WTC11 (cell line): ENCODE measurements at places on chromosomes 11 and 22.

GRCh38 chr11:119107538-119108145 is 498 bp downstream of the C2CD2L start:
- DNase-seq: no peak

- no peak for DNase-seq
These were observed 22.0 kb downstream of the OVOL1 start for GRCh38 chr11:65808744-65809341.

DNA sequence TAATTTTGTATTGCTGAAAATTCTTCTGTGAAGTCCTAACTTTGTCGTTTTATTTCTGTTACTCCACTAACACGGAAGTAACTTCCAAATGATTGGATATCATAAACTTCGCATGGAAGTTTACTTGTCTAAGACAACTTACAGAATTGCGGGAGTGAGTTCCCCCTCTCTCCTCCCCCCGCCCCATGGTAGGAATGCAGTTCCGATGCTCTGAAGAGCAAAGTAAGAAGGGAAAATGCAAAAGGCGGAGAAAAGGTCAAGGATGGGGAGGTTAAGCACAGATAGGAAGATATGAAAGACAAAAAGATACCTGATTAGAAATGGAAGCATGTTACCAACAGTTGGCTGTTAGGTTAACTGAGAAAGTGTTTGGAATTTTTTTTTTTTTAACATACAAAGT is 1.3 kb downstream of the EIF3M start:
- DNase-seq: no peak

DNA sequence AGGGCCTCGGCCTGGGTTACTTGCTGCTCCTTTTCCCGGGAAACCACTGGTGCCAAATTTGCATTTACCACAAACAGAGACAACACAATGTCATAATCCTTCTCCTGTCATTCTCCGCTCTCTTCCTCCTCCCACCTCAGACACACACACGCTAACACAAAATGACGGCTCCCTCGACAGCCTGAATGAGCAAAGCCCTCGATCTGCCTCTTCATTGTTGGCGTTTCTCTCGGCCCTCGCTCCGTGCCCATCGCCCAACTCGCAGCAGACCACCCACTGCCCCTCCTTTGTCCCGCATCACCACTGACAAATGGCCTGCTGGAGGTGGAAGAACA is 12.5 kb upstream of the TCF20 start:
- no peak for DNase-seq

DNA sequence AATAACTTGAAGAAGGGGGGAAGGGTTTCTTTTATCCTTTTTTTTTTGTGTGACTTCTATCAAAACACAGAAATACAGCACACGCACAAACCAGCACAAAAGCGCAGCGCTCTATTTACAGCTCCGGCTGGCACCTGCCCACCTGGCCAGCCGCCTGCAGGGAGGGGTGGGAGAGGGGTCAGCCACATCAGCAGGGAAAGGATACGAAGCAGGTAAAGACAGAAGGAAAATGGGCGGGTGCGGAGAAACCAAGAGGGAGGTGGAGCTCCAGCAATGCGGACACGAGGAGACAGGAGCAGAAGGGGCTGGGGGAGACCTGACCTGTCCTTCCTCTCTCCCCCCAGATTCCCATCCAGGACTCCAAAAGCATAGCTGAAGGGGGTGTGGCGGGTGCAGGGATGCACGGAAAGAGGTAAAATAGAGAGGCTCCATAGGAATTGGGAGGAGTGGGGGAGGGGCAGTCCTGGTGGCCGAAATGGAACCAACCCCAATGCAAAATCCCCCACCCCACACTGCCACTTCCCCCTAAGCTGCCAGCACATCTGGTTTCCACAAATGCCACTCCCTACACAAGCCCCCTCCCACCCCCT is 14.1 kb downstream of the CXCR5 start:
- no peak for DNase-seq

DNA sequence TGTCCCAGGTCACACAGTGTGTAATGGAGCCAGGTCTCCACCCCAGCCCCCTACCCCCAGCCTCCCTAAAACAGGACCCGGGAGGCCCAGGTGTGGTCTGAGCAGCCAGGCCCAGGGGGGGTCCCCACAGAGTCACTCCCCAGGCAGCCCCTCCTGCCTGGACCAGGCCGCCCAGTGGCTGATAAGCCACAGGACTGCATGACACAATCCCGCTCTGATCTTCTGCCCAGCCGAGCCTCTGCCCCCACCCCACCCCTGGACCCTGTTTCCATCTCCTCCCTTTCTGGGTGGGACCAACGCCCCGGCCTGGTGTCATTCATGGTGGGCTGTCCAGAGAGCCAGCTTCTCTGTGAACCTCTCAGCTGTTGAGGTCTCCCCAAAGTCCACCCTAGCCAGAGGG is 7.8 kb upstream of the LIF start:
- no peak for DNase-seq

DNA sequence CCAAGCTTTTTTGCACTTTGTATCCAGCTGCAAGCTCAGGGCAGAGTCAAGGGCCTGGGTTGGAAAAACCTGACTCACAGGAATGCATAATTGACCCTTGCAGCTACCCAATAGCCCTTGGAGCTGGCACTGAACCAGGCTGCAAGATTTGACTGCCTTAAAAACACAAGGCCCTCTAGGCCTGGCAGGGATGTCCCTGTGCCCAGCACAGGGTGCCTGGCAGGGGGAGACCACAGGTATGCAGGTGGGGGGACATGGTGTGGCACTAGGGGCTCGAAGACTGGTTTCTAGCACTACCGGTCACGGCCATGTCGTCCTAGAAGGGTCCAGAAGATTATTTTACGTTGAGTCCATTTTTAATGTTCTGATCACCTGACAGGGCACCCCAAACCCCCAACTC is 30.2 kb downstream of the SBF1 start:
- no peak for DNase-seq

- no peak for DNase-seq
These were observed 33.5 kb upstream of the TXNRD2 start for GRCh38 chr22:19974935-19975706.

DNA sequence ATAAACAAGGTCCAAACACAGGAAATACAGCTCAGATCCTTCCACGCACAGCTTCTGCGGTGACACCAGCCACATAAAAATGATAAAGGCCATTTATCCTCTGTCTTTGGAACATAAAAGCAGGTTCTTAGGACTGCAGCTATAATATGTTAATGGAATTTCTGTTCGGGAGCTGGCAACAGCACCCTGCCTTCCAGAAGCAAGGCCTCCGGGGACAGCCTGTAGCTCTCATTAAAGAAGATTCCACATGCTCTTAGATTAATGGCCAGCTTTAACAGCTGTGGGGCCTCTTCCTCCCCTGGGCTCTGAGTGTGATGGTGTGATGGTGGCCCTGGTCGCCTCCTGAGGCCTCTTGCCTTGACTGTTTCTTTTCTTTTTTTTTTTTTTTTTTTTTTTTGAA is 137.3 kb downstream of the CACNA1I start:
- no peak for DNase-seq

DNA sequence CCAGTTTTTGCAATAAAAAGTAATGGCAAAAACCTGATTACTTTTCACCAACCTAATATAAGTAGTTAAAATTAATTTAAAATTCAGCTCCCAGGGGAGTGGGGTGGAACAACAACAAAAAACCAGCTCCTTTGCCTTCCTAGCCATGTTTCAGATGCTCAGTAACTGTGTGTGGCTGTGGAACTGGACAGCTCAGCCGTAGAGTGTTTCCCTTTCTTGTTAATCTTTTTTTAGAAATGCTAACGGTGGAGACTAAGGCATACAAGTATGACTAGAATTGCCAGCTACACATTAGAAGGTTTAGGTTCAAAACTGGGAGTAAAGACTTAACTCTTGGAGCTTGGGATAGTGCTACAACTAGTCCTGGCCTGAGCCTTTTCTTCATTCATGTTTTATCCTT is 45.0 kb downstream of the PPP6R3 start:
- no peak for DNase-seq

- DNase-seq: no peak
These were observed 150.2 kb downstream of the TEAD1 start for GRCh38 chr11:12824281-12825041.

GRCh38 chr11:34636127-34636526 is 15.2 kb downstream of the EHF start:
- DNase-seq: no peak

DNA sequence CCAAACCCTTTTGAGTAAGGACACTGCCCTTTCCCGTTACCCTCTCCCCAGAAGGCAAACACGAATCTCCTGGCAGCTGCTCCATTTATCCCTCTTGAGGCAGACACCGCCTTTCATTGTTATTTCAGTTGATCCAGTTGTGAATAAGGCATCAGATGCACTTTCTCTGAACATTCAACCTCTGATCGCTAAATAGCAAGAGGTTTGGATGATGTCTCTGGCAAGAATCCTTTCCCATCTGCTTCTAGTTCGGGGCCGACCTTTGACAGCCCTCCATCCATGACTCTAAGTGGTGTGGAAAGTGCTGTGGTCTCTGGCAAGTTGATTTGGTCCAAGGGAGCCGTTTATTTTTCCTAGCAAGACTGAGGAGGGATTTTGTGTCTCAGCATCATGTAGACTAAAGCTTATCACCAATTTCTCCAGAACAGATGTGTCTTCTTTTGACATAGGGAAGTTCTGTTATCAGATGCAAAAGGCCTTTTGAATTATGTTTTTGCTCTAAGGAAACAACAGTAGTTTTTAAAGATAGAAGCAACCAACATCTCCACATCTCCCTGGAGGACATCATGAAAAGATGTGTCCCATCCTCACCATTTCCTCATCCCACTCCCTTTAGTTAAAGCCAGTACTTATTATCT is 123.6 kb downstream of the CCDC34 start:
- DNase-seq: no peak

DNA sequence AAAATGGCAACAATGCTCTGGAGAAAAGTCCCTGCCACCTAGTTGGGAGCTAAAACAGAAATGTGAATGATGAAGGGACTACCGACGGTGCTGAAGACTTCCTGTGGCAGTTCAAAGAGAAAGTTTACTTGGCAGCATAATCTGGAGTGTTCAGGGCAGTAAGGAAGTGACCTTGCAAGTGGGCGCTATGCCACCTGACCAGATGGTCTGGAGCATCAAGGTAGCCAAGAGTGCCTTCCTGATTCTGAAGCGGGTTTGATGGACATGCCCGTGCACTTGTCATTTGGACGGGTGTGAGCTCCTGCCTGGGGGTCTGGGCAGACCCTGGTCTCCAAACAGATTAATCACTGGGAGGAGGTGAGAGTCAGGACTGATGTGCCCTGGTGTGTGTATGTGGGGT is 1.8 kb upstream of the SNX19 start:
- no peak for DNase-seq

DNA sequence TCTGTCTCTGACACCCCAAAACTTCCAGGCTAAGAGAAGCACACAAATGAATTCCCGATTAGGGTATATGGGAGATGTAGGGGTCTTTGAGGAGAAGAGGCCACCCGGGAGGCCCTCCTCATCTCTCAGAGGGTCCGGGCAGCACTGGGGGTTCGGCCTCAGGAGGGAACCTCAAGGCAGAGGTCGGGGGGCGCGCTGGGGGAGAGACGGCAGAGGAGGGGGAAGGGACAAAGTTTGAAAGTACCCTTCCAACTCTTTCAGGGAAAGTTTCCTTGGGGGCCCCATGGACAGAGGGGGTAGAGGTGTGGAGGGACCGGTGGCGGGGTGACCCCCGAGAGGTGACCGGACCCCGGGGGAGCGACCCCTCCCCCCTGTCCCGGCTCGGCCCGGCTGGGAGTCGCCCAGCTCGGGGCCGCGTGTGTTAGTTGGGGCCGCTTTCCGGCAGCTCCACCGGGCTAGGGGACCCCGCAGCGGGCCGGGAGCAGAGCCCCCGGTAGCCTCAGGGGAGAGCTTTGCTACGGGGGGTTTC is 3.3 kb upstream of the GCAT start:
- DNase-seq: no peak

DNA sequence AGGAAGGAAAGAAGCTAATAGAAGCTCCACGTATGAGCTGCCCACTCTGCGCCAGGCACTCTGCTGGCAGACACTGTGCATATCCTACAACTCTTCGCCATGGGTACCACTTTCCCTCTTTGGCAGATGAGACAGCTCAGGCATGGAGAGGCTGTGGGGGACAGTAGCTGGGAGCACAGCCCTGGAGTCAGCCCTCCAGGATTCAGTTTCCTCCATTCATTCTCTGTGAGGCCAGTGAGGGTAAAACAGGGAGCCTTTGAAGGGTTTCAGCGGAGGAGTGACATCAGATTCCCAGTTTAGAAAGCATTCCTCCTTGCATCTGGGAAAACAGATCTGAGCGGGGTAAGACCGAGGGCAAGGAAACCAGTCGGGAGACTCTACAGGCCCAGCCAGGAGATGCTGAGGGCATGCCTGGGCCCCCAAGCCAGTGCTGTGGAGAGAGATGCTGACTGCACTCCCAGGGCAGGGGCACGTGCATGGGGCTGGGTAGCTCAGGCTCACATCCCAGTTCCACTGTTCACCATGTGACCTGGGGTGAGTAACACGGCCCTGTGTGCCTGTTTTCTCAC is 58.3 kb upstream of the EMID1 start:
- DNase-seq: no peak

GRCh38 chr11:29159552-29160465 is 857.0 kb downstream of the KCNA4 start:
- DNase-seq: peak; percentile 64
